OCI-LY7 (cell line): ENCODE measurements at places on chromosomes 4 and X.

DNA sequence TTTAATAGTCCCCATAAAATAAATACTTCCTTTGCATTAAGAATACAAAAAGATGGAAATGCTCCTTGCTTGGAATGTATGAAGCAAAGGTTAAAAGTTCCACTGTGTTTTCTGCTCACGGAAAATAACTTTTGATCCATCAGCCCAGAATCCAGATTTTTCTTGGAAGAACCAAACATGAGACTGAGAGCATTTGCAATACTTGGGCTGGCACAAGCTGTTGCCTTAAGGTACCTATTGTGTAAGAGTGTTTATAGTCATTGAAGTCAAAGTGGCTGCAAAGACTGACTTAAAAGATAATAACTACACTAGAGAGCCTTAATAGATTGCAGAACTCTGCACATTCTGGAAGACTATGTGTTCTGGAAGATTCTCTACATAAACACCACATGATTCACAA lies 281.4 kb downstream of the RAB28 start:
- DNase-seq: no peak

GRCh38 chr4:177802661-177803060 lies 360.4 kb upstream of the AGA start:
- no peak for DNase-seq

DNA sequence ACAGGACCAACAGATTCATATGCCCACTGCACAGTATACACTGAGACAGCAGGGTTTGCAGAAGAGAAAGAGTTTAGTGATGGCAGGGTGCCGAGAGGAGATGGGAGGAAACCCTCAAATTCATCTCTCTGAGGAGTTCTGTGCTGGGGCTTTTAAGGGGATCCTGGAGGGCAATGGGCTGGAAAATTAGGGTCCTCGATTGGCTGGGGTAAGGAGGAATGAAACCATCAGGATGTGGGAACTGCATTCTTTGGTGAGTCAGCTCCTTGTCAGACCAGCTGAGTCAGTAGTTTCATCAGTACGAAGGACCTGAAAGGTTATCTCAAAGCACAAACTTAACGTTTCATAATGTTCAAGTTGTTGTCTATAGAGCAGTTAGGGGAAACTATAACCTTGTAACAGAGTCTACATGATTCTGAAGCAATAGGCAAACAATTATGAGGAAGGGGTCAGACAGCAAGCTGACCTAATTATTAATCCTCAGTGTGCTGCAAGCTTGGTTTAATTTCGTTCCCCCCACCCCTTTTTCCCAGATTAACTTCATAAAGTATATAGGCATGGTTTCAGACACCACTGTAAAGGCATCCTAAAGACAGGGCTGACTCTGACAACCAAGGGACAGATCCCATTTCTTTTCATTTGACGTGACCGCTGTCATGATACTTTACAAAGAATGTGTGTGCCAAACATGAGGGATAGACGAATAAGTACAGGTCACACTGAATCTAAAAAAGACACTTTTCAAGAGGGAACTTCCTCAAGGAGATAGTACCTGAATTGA lies 1.5 kb upstream of the MSMO1 start:
- no peak for DNase-seq

GRCh38 chr4:36303426-36304137 lies 22.2 kb downstream of the DTHD1 start:
- DNase-seq: no peak

DNA sequence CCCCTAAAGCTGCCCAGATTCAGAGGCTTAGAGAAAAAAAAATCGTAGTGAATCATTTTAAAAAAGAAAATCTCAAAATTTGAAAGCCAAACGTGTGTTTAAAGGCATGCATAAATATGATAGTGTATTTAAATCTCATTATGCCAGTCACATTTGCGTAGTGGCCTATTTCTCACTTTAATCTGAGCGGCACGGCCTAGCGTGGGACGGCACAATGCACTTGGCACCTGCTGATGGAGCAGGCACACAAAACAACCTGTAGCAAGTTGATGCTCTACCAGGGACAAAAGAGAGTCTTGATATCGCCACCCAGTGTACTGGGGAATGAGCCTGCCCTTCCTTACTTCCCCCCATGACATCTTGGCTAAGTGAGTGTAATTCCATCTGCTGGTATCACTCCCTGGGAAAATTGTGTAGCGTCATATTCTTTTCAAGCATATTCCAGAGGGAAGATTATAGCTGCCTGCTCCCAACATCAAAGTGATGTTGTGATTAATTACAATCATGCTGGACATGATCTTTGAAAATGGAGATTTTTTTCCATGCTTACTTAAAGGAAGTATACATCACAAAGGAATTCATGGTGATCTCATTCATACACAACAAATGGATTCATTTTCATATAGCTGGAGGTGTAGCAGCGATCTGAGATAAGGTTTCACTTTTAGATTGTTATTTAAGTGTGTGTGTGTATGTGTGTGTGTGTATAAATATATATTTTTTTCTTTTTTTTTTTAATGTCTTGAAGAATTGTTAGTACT lies 138.8 kb downstream of the DCTD start:
- DNase-seq: no peak

GRCh38 chr4:72430988-72431387 lies 138.0 kb downstream of the ADAMTS3 start:
- no peak for DNase-seq

- DNase-seq: peak; percentile 95
These were observed 175.3 kb downstream of the QDPR start for GRCh38 chr4:17336524-17336961.

DNA sequence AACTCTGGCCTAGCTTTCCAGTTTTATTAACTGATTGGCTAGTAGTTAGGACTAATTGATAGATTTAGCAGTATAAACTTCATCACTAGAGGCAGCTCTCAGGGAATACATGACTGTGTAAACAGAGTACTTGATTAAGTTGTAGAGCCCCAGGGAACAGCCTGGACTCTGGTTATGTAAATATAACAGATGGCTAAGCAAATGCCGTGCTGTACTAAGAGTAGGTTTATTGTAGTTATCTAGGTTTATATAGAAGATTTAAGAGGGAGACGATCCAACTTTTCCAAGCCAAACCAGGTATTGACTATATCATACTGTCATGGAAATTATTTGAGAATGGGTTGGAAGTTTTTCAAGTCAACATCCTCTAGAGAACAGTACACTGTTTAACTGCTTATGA lies 463.4 kb upstream of the GRID2 start:
- DNase-seq: no peak

DNA sequence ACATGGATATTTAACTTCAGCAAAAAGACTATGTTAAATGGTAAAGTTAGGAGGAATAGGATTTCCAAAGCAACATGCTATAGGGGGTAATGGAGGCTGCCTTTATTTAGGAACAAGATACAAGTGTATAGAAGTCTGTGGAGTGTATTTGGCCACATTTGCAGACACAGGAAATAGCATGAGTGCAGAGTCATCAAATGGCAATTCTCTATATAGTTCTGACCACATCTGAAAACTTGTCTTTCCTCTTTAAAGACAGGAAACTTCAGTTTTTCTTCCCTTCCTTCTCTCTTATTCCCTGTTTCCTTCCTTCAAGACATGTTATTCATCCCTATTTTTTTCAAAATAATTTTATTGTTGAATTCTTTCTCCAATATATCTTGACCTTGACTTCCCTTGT lies 119.3 kb upstream of the PITX2 start:
- DNase-seq: no peak

- no peak for DNase-seq
These were observed 158.7 kb downstream of the SPRY1 start for GRCh38 chr4:123555233-123555806.

GRCh38 chr4:166594326-166594946 lies 639.9 kb downstream of the SPOCK3 start:
- DNase-seq: peak; percentile 0

- DNase-seq: no peak
These were observed at the start of gene SLITRK2 for GRCh38 chrX:145817331-145818185. Gene SLITRK2 (plus strand): TSS chrX:145817829. CDS start chrX:145822426, 4,597 bp downstream.

GRCh38 chr4:30957706-30958105 lies 237.5 kb downstream of the PCDH7 start:
- DNase-seq: no peak

- no peak for DNase-seq
These were observed 996.4 kb downstream of the C4orf33 start for GRCh38 chr4:130092187-130093015.

- no peak for DNase-seq
These were observed 51.7 kb downstream of the GASK1B start for GRCh38 chr4:158121161-158121579.

DNA sequence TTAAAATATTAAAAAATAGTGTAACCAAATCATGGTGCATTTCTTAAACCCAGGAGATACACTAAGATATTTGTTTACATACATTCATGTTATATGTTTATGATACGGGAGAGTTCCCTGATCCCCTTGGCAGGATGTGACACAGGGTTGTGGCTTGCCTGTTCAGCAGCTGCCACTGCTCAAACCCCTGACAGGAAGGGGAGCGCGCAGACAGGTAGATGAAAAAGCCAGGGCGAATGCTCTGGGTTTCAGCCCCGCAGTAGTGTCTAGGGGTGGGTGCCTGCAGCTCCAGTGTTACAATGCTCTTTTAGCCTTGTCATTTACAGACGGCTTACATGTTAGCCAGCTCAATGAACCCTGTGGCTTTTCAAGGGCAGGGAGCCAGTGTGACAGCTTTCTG lies 1343.8 kb upstream of the IGFBP7 start:
- no peak for DNase-seq

DNA sequence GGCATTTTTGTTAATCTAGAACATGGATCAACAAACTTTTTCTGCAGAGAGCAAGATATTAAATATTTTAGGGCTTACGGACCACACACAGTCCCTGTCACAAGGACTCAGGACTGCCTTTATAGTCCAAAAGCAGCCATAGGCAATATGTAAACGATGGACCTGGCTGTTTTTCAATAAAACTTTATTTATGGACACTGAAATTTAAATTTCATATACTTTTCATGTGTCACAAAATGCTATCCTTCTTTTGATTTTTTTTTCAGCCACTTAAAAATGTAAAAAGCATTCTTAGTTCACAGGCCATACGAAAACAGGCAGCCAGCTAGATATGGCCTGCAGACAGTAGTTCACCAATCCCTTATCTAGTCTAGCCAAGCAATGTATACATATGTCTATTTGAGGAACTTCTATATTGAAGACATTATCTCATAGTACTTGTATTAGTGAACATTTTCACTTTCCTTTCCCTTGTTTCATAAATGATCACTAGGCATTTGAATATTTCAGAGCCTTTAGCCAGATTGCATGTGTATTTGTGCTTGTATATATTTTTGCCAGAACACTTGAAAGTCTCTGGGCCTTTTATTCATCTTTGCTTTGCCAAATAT lies 350.9 kb downstream of the RPA4 start:
- no peak for DNase-seq

- no peak for DNase-seq
These were observed 319.1 kb upstream of the KLF3 start for GRCh38 chr4:38344929-38345328.

GRCh38 chr4:128684016-128684415 lies 125.5 kb upstream of the JADE1 start:
- no peak for DNase-seq

GRCh38 chrX:105636667-105637066 lies 185.7 kb upstream of the NRK start:
- DNase-seq: no peak

GRCh38 chrX:120456973-120457372 lies 12.1 kb downstream of the LAMP2 start:
- peak; percentile 75 for DNase-seq

DNA sequence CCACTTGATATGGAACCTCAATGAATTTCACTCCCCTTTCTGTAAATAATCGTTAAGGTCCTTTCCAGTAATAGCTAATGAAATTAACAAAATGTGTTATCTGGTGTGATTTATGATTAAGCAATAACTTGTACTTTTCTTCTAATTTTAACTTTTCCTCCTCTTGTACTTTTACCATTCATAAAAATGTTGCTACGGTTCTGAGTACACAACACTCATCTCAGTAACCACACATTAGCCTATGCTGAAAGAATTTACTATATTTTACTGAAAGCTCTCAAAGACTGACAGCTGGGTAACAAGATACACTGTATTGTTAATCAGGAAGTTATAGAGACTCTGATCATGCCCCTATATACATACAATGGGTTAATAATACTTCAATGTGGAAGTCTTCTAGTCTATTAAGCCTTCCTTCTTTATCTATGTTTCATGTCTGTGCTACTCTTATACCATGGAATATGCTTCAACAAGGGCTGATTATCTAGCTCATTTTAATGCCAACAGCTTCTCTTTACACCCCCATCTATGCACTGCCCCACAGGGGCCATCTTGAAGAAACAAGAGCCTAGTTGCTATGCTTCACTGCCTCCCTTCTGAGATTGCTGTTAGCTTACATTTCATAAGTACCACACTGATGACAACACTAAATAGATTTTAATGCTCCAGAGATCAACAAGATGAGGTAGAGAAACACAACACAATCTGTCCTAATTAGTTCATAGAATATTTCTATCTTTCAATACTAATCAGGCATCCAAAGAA lies 39.1 kb downstream of the LAMP2 start:
- no peak for DNase-seq

DNA sequence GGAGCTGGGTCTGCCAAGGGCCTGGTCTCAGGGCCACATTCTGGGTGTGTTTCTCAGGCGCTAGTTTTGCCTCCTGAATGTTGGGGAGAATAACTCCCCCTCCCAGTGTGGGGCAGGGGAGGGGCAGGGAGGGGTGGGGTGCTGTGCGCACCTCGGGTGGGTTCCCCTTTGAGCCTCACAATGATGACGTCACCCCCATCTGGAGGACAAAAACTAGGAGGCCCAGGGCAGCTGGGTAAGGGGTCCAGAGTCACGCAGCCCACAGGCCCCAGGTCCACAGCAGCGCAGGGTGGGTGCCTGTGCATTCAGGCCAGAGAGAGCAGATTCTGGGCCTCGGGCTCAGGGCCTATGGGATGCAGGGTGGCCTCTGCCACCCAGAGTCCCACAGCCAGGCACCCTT lies 23.7 kb upstream of the HMX1 start:
- DNase-seq: no peak

DNA sequence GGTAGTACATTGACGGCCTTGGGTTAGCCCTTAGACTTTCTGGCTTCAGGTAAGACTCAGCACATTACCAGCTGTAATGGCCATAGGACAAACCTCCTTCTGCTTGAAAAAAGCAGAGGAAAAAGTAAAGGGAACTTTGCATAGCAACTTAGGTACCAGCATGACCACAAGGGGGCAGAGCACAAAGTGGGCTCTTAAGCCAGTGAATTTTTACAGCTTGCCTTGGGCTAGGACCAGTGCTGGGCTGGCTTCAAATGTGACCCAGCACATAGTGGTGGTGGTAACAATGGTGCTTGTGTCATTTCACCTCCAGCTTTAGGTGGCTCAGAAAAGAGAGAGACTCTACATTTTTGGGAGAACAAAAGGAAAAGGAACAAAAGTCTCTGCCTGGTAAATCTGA lies 66.1 kb downstream of the KLHL4 start:
- DNase-seq: peak; percentile 0

GRCh38 chrX:35919536-35920309 lies at the start of gene CFAP47:
Gene CFAP47 (plus strand): TSS chrX:35919734. CDS start chrX:35919800, 66 bp downstream.
- no peak for DNase-seq

DNA sequence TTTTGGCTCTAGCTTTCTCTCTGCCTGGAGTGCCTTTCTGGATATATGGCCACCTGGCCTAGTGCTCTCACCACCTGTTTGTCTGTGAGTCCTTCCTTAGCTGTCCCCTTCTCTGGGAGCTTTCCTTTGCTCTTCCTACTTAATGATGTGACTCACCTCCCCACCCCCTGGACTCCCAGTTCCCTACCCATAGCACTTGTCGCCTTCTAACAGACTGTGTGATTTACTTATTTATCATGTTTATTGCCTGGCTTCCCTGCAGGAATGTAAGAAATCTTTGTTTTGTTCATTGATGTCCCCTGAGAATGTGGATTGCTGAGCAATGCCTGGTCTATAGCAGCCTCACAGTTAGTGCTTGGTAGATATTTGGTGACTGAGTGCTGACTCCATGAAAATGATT lies 18.9 kb downstream of the ADD1 start:
- no peak for DNase-seq

- no peak for DNase-seq
These were observed 10.8 kb downstream of the CAMK2D start for GRCh38 chr4:113750734-113751133.
